ENCODE measurements at places on chromosomes 11 and 22.

DNA sequence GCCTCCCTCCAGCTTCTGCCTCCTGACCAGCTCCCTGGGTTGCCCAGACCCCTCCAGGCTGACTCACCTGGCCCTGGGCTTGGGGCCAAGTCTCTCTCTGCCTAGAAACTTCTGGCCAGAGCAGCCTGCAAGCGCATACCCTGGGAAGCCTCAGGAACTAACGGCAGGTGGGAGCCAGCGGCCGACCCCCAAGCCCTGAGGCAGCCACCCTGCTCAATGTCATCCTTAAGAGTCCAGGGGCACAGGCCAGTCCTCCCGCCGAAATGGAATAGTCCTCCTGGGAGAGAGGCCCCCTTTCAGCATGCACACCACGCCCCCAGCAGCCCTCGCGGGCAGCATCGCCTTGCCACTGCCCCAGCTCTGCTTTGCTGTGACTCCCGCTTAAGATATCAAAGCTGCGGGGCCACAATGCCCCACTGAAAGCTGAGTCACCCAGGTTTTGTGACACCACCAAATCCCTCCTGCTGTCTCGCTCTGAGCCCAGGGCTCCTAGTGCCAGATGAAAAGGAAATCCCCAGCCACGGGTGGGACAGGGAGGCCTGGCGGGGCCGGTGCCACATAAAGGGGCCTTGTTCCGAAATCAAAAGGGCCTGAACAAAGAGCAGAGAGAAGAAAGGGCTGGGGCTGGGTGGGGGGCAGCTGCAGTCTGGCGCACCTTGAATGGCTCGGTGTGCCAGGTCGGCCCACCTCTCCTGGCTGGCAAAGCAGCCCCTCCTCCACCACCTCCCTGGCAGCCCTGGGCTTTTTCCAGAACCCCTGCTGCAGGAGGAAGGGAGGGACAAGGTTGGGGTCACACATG is 21.4 kb upstream of the FGF3 start:
- no peak for DNase-seq

DNA sequence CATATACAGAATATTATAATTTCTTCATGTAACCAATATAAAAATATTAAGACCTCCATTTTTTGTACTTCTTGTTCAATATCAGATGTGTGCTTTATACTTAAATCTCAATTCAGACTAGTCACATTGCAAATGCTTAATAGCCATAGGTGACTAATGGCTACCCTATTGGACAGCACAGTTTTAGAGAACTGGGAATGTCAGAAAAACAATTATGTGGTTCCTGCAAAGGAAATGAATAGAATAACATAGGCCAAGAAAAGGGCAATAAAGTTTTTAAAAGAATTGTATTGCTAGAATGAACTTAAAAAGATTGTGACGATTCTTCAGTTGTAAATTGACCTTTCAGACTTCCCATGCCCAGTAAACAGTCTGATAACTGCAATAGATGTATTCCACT is 843.0 kb downstream of the METTL15 start:
- DNase-seq: no peak

GRCh38 chr11:131819865-131820264 is 449.4 kb downstream of the NTM start:
- no peak for DNase-seq

DNA sequence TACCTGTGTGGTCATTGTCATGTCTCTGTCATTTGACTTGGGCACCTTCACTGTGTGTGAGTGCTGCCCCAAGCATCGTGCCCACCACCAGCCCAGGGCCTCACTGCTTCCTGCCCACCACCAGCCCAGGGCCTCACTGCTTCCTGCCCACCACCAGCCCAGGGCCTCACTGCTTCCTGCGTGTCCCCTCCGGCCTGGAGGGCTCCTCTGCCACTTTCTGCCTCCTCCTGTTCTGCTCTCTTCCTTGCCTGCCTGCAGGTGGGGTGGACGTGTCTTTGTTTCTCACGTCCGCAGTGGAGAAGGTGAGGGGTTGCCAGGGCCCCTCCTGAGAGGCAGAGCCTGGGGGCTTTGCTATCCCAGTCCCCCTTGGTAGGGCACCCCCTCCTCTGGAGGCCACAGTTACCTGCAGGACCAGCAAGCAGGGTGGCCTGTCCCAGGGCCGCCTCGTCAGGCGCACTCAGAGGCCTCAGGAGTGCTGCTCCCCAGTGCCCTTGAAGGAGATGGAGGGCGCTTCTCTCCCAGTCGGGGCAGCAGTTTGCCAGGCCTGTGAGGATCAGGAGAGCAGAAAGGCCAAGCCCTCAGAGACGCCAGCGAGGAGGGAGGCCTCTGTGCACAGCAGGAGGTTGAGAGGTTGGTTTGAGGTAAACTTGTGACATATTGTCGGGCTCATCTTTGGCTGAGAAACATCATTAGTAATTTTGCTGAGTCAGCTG is 290.7 kb downstream of the TBC1D22A start:
- DNase-seq: no peak
